ENCODE measurements at places on chromosomes 13 and 19.
A peak's percentile ranks its signal among the peaks of the same experiment; 100 is the strongest.

DNA sequence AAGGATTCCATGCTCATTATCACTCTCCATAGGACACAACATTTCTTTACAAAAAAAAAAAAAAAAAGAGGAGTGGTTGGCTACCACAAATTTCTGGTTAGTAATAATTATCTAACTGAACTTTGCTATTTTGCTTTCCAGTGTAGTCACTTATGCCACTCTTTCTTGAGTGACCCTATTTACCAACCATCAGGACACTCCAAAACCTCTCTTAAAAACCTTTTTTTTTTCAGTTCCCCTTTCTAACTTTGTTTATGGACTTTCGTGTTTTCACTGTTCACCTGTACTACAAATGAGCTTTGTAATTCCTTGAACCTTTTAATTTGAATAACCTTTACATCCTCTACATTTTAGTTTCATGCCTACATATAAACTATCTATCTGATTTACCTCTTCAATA lies 686.5 kb upstream of the PCDH9 start:
- no peak for DNase-seq

GRCh38 chr13:99812625-99813024 lies 158.9 kb downstream of the ZIC5 start:
- no peak for DNase-seq

DNA sequence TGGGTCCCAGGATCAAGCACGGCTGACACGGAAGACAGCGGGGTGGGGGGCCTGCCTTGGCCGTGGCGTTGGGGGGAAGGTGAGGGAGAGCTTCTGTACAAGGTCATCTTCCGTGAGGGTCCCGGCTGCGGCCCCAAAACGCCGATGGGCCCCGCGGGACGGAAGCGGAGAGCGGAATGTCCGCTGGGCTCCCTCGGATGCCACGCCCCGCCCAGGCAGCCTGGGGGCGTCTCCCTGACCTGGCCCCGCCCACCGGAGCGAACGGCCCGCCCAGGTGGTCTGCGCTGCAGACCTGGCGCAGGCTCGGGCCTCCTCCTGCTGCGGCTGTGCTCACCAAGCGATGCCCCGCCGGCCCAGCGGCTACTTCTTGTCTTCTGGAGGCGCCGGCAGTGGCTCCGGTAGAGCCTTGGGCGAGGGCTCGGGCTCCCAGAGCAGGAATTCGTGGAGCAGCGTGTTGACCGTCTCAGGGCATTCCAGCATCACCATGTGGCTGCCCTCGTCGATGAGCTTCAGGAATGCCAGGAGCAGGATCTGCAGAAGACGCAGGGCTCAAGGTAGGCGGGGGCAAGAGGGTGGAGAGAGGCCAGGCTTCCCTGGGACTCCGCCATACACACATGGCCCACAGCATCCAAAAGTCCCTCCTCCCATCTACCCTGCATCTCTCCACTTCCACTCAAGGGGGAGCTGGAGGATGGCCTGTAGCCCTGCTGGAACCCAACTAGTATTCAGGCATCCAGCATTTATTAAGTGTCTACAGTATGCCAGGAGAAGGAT lies 10.7 kb downstream of the ABHD8 start:
- peak; percentile 89 for DNase-seq

DNA sequence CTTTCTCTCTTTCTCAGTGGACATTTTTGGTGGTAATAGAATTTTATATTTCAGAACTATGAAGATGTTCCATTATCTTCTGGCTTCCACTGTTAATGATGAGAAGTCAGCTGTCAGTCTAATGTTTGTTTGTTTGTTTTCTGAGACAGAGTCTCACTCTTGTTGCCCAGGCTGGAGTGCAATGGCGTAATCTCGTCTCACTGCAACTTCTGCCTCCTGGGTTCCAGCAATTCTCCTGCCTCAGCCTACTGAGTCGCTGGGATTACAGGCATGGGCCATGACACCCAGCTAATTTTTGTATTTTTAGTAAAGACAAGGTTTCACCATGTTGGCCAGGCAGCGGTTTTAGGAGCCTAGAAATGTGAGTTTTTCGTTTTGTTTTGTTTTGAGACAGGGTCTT lies 4.7 kb downstream of the ZNF317 start:
- no peak for DNase-seq

- peak; percentile 89 for DNase-seq
Observed at GRCh38 chr13:93750676-93751075, 524.1 kb downstream of the GPC6 start.

GRCh38 chr13:24713022-24713421 lies 32.8 kb downstream of the ATP12A start:
- DNase-seq, result no peak

- DNase-seq, result no peak
Observed at GRCh38 chr13:65585346-65585745, 1644.8 kb downstream of the PCDH9 start.
